ENCODE measurements at places on chromosomes 2 and 18. TPM values are rescaled to one million over a fixed set of nuclear protein-coding genes. Genes with fewer than 3 reads are reported as not detected.
A peak's percentile ranks its signal among the peaks of the same experiment; 100 is the strongest.

DNA sequence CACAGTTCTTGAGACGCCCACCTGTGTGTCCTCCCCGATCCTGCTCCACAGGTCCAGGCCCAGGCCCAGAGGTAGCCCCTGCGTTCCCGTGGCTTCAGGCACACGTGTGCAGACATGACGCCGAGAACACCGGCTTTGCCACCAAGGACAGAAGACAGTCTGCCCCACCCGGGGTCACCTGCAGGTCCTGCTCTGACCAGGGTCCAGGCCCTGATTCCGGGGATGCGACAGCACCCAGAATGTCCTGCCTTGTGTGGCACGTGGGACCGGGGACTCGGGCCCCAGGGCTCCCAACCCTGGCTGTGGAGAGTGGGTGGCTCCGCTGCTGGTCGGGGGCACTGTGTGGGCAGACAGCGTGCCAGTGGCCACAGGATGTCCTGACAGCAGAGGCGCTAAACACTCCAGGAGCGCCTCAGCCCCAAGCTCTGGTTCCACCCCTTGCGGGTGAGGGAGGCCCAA lies 36.9 kb downstream of the ADI1 start:
- no peak for DNase-seq

DNA sequence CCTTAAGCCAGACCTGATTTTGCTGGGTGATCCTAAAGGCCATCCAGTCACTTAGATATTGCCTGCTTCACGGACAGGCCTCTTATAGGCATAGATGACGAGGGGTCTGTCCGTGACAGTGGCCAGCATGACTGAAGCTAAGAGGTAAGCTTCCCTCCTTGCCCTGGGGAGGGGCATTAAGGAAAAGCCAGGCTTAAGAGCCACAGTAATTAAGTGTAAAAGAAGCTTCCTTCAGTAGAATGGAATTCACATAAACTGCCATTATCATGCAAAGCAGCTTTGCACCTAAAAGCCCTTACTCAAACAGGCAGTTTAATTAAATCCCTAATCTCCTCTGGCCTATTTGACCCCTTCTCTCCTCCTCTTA lies 99.4 kb upstream of the PKDCC start:
- DNase-seq = no peak

GRCh38 chr2:30545875-30546274 lies 98.8 kb downstream of the LCLAT1 start:
- no peak for DNase-seq

DNA sequence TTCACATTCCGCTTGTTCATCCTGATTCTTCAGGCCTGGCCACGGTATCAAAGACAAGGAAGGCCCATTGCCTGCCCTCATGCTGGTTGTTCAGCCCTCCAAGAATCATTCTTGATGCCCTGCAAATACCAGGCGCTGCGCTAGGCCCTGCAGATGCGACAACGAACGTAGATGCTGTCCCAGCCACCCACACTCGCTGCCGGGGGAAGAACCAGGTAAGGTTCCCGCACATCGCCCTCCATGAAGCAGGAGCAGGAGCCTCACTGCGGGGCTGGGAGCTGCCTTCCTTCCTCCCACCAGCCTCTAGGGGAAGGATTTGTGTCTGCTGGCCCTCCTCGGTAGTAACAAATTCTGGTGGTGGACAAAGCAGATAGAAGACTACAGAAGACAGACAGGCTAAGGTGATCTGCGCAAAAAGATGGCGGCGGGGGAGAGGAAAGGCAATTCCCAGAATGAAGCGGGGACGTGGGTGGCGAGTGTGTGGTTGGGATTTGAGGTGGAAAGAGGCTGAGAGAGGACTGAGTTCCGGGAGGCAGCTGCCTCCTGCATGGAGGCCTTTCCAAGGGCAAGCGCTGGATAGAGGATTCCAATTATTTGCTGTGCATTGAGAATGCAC lies 19.8 kb upstream of the GPR55 start:
- DNase-seq = no peak

- no peak for DNase-seq
Observed at GRCh38 chr2:23619941-23620340, 235.0 kb downstream of the KLHL29 start.

- no peak for DNase-seq
Observed at GRCh38 chr18:62388855-62389760, 64.0 kb downstream of the TNFRSF11A start.

GRCh38 chr2:48209214-48209885 lies 303.1 kb upstream of the FBXO11 start:
- DNase-seq = peak; percentile 32

GRCh38 chr2:177359836-177360595 lies 32.6 kb upstream of the AGPS start:
- DNase-seq = no peak

- DNase-seq = peak; percentile 38
Observed at GRCh38 chr2:44267796-44268648, 7.3 kb upstream of the SLC3A1 start.

- no peak for DNase-seq
Observed at GRCh38 chr2:18208956-18209355, 330.5 kb downstream of the KCNS3 start.

The FZD7 gene
- 5.7 TPM for total RNA-seq

The DSG4 gene
- total RNA-seq = not detected

All from HT1080 (cell line).